ENCODE measurements at places on chromosomes 2 and 18.
A peak's percentile ranks its signal among the peaks of the same experiment; 100 is the strongest.

DNA sequence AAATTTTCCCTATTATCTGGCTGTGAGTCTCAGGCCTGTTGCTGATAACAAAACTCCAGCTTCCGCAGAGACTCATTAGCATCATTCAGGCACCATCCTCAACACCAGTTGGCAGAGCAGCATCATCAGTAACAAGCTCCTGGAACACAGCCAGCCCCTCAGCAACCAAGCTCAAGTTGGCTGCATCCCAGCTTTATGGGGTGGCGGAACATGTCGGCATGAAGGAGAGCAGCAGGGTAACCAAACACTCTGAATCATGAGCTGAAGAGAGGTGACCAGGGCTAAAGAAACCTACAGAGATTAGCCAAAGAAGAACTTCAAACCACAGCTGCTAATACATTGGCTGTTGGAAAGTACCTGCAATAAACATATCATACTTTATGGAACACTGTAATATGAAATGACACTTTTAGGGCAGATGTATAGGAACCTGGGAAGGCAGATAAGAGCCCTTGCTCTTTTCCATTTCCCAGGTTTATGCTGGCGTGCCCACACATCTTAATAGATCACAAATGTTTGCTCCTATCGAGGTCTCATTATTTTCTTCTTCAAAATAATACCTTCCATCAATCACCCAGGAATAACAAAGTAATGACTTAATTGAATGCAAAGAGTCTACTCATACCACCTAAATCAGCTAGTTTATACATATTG, 63.8 kb downstream of the PDE11A start:
- no peak for DNase-seq

GRCh38 chr18:8359076-8359475, 250.2 kb upstream of the RAB12 start:
- no peak for DNase-seq

DNA sequence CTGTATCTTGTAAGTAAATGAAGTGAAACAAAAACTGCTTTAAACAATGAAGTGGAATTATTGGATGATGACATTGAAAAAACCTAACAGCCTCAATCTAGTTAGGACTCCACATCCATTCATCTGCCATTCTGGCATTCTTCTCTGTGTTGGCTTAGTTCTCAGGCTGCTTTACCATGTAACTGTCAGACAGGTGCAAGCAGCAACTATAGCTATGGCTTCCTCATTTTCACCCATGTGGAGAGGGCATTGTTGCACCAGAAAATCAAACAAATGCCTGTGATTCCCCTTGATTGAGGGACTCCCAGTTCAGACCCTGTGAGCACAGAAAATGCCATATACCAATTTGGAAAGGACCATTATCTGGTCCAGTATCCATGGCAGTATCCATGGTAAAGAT, 129.5 kb upstream of the NYAP2 start:
- no peak for DNase-seq

GRCh38 chr2:85130407-85130806, 2.8 kb upstream of the TCF7L1 start:
- DNase-seq: no peak

GRCh38 chr2:127707890-127708648, 6.8 kb downstream of the SFT2D3 start:
- DNase-seq: no peak

DNA sequence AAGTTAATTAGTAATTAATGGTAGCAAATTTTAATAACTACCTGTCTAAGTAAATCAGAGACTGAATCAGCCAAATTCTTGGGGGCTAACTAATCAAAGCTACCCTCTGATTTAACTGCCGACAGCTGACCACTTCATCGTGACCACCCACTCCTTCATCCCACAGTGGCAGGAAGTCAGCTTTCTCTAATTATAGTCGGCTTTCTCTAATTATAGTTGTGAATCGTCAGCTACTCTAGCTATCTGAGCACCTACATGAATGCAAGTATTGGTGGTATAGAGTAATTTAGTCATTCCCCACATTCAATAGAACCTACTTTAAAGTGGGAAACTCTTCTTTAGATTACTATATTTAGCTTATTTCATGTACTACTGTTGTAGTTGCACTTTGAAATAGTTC, 185.5 kb downstream of the PTGR3 start:
- DNase-seq: no peak

DNA sequence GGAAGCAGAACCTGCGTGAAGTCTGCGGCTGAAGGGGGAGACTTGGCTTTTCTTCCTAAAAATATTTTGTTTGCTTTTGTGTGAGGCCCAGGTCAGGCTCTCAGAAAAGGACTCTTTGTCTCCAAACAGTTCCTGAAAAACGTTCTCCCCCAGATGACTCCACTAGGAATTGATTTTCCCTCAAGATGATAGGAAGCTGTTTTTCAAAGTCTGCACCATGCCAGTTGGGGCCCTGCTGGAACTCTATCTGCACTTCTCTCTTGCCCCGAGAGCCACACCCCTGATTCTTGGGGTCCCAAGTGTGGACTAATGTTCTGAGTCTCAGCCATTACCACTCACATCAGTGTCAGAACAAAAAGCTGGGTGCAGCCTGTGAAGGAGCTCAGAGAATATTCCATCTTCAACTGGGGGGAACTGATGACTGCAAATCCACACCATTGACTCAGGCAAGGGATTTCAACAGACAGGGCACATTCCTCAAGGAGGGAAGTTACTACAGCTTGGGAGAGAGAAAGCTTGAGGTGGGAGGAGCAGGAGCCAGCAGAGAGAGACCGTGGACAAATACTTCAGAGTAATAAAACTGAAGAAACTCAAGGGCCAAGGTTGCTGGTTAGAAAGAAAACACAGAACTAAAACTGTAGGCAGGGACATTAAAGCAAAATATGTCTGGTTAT, 768.3 kb downstream of the RNF144A start:
- no peak for DNase-seq

- DNase-seq: no peak
Observed at GRCh38 chr18:28801876-28802275, 624.9 kb upstream of the CDH2 start.

GRCh38 chr2:41924709-41925408, 123.0 kb upstream of the PKDCC start:
- no peak for DNase-seq

GRCh38 chr2:36605273-36605672, 7.3 kb upstream of the FEZ2 start:
- DNase-seq: no peak

DNA sequence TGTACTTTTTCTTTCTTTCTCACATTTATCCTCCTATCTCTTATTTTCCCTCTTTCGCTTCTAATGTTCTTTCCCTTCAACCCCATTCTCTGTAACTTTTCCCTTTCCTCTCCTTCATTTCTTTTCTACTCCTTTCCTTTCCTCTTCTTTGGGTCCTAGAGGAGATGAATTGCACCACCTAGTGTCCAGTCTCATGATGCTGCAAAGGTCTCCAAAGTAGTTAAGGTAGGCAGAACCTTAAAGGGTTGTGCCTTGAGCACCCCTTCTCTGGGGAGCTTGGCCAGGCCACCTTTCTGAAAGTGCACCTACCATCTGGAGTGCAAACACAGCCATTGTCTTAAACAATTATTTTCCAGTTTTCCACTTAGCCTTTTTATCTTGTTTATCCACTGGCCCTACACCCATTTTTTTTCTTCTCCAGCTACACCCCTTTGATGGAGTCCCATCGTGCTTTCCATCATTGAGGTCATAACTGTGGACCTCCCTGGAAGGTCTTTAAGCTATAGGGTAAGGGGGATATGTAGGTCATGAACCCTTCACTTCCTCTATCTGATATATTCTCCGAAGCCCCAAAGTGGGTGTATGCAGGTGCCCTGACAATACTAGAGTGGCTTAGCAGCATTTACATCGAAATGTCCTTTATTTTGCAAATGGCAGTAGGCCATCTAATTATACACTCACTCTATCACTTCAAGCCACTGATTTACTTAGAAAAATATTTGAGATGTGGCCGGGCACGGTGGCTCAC, 155.9 kb downstream of the ESCO1 start:
- no peak for DNase-seq

DNA sequence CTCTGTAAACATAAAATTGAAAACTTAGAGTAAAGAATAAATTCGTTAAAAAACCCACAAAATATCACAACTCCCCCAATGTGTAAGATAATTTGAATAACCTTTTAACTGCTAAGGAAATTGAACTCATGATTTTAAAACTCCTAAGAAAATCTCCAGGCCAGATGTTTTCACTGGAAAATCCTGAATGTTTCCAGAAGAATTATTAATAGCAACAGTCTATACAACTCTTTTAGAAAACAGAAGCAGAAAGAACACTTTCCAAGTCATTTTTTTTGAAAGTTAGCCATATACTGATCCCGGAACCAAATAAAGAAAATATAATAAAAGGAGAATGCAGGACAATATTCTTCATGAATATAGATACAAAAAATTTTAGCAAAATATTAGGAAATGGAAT, 165.6 kb downstream of the ACOXL start:
- DNase-seq: no peak

- no peak for DNase-seq
Observed at GRCh38 chr2:210503001-210503623, 26.6 kb upstream of the LANCL1 start.

DNA sequence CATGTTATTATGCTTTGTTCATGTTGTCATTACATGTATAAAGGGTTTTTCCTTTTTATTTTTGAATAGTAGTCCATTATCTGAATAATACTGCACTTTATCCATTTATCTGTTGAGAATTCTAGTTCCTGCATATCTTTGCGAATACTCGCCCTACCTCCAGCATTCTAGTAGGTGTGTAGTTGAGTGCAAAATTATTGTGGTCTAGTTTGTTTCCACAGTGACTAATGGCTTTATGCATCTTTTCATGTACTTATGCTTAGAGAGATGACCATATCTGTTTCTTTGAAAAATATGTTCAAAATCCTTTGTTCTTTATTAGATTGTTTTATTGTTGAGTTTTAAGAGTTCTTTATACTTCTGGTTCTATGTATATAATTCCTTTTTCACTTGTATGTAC, 48.8 kb downstream of the EIF5B start:
- DNase-seq: no peak

DNA sequence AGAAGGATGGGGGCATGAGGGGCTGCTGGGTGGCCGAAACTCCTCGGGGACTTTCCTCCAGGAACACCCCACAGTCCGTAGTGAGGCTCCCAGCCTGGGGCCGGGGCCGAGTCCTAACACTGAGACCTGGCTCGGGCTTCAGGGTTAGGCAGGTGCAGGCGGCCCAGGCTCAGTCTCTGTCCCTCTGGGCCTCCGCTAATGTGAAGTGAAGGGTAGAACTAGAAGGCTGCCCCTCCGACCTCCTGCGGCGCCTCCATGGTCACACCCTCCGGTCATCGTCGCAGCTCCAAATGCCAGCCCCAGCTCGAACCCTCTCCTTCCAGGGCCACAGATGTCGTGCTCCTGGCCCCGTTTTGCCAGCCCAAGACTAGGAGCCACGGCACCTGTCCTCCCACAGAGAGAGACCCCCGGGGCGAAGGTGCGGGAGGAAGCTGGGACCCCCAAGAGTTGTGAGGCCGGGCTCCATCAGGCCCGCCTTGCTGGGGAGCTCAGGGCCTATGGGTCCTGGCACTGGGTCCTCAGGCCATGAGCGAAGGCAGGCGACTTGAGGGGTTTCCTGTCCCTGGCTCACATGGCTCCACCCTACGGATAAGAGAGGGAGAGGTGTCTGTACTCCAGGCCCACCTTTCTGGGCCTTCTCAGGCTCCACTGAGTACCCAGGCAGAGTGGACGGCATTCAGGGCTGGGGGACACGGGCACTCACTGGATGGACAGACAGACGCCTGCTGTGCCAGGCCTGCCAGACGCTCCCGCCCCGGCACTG, 797 bp downstream of the ANO7 start:
- no peak for DNase-seq

GRCh38 chr2:205835251-205835791, 153.0 kb downstream of the NRP2 start:
- no peak for DNase-seq

GRCh38 chr18:77108001-77108692, 24.4 kb downstream of the MBP start:
- DNase-seq: no peak

GRCh38 chr18:41828137-41828536, 126.9 kb upstream of the PIK3C3 start:
- DNase-seq: no peak

GRCh38 chr18:54149078-54149697, 75.3 kb downstream of the MBD2 start:
- peak; percentile 65 for DNase-seq

- no peak for DNase-seq
Observed at GRCh38 chr18:23992089-23992940, 22.2 kb upstream of the TTC39C start.

- no peak for DNase-seq
Observed at GRCh38 chr2:12697617-12698016, 19.1 kb upstream of the TRIB2 start.

DNA sequence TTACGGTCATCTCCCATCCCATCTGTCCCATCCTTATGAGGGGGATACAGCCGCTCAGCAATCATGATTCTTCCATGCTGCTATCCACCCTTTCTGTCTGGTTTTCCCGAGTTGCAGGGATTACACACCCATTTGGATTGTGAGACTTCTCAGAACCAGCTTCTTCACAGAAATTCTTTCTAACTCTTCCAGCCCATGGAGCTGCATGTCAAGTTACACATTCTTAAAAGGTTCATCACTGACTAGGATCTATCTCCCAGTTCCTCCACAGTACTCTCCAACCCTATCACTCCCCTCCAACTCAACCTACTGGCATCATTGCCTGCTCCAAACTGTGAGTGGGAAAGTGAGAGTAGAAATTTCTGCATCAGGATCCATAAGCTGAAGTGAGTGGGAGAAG, 558.2 kb upstream of the TNP1 start:
- DNase-seq: no peak

- DNase-seq: no peak
Observed at GRCh38 chr18:60965856-60966255, 367.4 kb upstream of the CDH20 start.

- no peak for DNase-seq
Observed at GRCh38 chr2:190210471-190210870, 109.2 kb downstream of the HIBCH start.

GRCh38 chr18:59189746-59190145, 30.2 kb upstream of the GRP start:
- no peak for DNase-seq

DNA sequence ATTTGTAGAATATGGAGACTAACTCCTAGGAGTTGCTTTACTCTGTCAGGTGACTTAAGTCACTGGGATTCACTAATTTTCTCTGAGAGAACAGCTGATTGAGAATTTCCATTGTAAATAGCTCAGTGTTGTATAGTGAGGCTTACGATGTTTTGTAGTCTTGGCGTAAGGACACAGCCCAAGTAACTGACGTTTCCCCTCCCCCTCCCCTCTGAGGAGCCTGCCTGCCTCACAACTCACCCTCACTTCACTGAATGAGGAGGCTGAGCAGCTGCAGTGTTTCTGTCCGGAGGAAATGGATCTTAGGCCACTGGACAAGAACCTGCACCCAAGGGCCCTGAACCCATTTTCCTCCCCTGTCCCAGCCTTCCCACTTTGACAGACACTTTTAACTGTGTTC, 264.6 kb downstream of the PHLPP1 start:
- DNase-seq: no peak

DNA sequence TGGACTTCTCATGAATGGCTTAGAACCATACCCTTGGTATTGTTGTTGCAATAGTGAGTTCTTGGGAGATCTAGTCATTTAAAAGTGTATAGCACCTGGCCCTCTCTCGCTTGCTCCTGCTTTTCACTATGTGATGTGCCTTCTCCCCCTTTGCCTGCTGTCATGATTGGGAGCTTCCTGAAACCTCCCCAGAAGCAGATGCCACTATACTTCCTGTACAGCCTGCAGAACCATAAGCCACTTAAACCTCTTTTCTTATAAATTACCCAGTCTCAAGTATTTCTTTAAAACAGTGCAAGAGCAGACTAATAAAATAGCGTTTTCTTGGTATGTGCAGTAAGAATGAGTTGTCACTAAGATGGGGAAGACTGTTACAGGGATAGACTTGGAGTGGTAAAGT, 31.6 kb downstream of the BAZ2B start:
- no peak for DNase-seq

- no peak for DNase-seq
Observed at GRCh38 chr2:218806346-218806978, 24.5 kb downstream of the CYP27A1 start.

Data from stimulated activated CD4-positive, alpha-beta T cell treated with anti-CD3 and anti-CD28 coated beads, Interleukin-15, amount 100 ng/mL, for 48 hours (primary cell).